ENCODE measurements at places on chromosomes 7 and 10.

GRCh38 chr7:45979275-45980180, 58.5 kb upstream of the IGFBP3 start:
- DNase-seq: no peak

GRCh38 chr7:29611941-29612544, 48.4 kb downstream of the PRR15 start:
- no peak for DNase-seq

DNA sequence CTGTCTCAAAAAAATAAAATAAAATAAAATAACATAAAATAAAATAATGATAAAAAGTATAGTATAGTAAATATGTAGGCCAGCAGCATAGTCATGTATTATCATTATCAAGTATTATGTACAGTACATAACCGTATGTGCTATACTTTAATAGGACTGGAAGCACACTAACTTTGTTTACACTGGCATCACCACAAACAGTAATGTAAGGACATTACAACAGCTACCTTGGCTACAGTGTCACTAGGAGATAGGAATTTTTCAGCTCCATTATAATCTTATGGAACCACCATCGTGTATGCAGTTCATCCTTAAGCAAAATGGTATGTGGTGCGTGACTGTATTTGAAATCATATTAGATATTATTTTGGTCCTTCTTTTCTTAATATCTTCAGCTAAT, 1163.5 kb upstream of the LRRTM3 start:
- DNase-seq: no peak

- DNase-seq: no peak
Measured at GRCh38 chr7:25310896-25311295, 82.6 kb upstream of the NPVF start.

- DNase-seq: peak; percentile 57
Measured at GRCh38 chr10:106795619-106796018, 368.9 kb downstream of the SORCS1 start.

- DNase-seq: no peak
Measured at GRCh38 chr10:33055625-33056024, 97.6 kb upstream of the ITGB1 start.

- no peak for DNase-seq
Measured at GRCh38 chr7:123845823-123846216, 851 bp downstream of the HYAL4 start.

- no peak for DNase-seq
Measured at GRCh38 chr7:28466885-28467284, 54.6 kb downstream of the CREB5 start.

DNA sequence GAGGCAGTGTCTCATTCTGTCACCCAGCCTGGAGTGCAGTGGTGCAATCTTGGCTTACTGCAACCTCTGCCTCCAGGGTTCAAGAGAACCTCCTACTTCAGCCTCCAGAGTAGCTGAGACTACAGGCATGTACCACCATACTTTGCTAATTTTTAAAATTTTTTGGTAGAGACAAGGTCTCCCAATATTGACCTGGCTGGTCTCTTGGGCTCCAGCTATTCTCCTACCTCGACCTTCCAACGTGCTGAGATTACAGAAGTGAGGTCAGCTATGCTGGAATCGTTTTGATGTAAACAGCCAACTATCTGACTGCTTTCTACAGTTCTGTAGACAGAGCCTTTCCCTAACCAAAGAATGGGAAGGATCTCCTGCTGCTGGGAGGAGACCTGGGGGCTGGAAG, 375.8 kb downstream of the GATA3 start:
- no peak for DNase-seq

DNA sequence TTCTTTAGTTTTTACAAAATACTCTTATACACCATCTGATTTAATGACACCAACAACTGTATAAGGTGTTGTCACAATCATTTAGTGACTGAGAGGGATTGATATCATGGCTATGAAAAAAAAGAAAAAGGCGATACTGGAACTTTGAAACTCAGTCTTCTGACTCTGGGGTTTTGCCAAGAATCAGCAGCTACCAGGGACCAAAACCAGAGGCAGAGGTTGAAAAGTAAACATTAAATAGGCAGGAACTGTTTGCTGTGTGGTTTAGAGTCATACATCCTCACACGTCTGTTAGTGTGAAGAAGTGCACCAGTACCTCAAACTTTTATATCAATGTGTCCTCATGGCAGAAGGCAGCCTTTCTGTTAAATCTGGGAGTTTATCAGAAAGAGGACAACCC, 19.9 kb upstream of the GGCT start:
- peak; percentile 21 for DNase-seq

- no peak for DNase-seq
Measured at GRCh38 chr7:21371360-21371759, 56.5 kb upstream of the SP4 start.

DNA sequence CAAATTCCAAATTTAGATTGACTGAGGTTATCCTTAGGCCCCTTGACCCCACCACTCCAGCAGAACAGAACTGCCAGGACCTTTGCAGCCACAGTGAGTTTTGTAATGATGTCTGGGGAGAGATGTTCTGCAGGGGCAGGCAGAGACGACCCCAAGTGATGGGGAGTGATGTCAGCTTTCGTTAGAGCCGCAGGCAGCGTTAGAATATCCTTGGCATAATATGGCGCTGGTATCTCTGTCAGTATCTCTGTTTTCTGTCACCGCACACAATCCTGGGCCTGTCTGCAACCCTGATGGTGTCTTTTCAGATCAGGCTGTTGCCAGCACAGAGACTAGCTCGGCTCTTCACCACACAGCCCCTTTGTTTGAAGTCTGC, 1083.6 kb downstream of the KCNMA1 start:
- DNase-seq: no peak

DNA sequence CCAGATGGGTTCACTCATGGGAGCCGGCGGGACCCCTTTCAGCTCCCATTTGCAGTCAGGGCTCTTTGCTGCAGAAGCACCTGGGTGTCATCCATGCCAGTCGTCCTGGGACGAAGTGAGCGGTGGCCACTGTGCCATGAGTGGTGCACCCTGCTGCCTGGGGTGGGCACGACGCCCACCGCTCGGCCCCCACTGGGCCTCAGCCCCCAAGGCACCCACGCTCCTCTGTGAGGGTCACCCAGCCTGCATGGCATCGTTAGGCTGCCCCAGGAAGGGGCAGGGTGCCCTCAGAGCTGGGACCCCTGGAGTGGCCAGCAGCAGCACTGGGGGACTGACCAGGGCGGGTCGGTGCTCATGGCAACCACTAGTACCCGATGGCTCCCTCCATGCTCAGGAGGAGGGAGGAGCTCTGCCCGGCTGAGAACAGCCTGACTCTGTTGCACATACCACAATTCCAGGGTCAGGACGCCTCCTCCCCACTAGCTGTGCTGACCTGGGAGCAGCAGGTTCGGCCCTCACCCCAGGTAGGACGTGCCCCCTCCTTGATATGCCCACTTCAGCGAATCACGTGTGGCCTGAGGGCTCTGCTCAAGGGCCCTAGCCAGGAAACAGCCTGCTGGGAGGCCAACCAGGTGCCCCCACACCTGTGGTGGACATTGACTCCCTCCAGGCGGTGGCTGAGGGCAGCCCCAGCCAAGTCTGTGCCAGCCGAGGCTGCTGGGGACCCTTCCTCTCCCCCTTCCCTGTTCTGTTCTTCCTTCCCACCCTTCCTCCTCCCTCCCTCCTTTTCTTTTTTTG, 28.5 kb upstream of the CFAP46 start:
- DNase-seq: no peak

- no peak for DNase-seq
Measured at GRCh38 chr7:144629011-144629410, 206.8 kb downstream of the TPK1 start.

GRCh38 chr7:39609113-39609934, 14.0 kb upstream of the RALA start:
- DNase-seq: no peak

- DNase-seq: no peak
Measured at GRCh38 chr7:74466196-74466813, 12.6 kb downstream of the GTF2IRD1 start.

DNA sequence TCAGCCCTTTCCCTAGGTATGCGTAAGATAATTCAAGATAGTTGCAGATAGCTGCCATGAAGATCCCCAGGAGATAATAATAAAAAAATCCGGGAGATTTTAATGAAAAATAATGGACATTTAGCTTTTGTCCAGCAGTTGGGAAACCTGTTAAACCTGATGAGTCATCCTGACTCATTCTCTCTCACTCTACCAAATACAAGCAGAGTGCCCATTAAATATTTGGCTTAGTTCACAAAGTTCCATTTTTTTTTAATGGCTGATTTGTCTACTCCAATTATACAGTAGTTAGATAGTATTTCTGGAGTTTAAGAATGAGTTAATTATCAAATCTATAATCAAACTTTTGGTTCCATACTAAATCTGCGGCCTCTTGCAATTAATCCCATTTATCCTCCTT, 2.1 kb upstream of the SHTN1 start:
- no peak for DNase-seq

GRCh38 chr7:109611656-109612055, 1042.0 kb downstream of the DNAJB9 start:
- DNase-seq: no peak

GRCh38 chr10:43760514-43760913, 111.8 kb upstream of the ZNF32 start:
- no peak for DNase-seq

DNA sequence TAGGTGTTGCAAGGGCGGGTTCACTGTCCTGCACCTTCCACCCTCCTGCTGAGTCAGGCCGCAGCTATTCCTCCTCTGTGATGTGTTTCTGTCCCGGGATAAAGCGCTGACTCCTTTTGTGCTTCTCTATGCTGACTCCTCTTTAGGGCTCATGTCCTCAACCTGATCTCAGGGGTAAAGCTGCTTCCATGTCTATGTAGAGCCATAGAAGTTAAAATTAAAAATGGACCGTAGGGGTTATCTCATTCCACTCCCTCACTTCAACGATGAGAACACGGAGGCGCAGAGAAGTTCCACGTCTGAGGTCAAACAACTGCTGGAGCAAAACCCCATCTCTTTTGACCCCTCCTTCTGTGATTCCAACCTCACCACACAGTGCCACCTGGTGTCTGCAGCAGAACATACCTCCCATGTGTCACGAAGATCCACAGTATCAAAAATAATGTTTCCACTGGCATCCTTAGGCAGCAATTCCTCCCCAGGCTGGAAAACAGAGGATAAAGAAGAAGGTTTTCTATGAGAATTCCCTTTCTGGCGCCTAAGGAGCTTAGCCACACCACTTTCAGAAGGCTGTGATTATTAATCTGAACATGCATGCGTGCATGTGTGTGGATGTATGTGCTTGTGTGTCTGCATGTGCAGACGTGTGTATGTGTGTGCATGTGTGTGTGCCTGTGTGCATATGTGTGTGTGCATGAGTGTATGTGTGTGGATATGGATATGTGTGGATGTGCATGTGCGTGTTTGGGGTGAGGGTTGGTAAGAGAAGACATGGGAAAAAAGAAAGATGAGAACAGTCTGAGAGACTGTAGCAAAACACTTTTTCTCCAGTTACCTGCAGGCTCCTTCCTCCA, 81.2 kb upstream of the UCN3 start:
- peak; percentile 61 for DNase-seq

DNA sequence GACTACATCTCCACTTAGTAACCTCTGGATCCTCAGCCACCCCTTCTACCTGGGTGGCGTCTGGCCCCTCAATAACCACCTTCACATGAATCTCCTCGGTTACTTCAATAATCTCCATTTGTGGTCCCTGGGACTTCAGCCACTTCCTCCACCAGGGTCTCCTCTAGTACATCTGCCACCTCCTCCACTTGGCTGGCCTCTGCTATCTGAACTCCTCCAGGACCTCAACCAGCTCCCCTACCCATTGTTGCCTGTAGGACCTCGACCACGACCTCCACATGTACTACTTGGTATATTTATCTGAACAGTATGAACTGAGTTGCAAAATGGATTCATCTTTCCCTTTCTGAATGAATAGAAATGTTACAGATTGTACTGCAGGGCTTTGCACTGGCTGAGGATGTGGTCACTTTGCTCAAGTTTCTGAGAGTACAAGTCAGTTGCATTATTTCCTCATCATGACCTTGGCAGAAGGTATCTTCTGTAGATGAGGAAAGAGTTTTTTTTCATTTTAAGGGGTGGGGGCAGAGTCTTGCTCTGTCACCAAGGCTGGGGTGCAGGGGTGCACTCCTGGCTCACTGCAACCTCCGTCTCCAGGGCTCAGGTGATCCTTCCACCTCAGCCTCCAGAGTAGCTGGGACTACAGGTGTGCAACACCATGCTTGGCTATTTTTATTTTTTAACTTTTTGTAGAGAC, 36.0 kb downstream of the MAT1A start:
- DNase-seq: no peak

GRCh38 chr7:110780712-110781111, 310.2 kb upstream of the LRRN3 start:
- DNase-seq: no peak

- DNase-seq: peak; percentile 74
Measured at GRCh38 chr7:131057015-131057793, 270.5 kb upstream of the MKLN1 start.

DNA sequence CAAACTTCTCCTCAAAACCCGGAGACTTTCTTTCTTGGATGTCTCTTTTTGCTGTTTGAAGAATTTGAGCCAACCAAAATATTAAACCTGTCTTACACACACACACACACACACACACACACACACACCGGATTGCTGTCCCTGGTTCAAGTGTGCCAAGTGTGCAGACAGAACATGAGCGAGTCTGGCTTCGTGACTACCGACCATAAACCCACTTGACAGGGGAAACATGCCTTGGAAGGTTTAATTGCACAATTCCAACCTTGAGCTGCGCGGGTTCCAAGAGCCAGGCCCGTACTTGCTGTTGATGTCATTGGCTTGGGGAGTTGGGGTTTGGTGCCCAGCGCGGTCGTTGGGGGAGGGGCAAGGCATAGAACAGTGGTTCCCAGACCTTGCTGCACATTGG, 1.7 kb downstream of the EGFR start:
- DNase-seq: no peak

DNA sequence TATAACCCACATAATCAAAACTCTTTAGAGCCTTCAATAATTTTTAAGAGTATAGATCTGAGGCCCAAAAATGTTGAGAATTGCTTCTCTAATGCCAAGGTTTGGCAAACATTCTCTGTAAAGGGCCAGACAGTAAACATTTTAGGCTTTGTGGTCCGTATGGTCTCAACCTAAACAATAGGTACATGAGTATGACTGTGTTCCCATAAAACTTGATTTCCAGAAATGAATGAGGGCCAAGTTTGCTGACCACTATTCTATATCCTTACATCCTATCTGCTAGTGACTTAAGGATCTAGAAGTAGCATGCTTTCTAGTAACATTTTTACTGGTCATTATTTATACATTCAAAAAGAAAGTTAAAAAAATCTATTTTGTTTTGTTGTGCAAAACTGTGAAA, 58.9 kb downstream of the MPP7 start:
- DNase-seq: no peak

DNA sequence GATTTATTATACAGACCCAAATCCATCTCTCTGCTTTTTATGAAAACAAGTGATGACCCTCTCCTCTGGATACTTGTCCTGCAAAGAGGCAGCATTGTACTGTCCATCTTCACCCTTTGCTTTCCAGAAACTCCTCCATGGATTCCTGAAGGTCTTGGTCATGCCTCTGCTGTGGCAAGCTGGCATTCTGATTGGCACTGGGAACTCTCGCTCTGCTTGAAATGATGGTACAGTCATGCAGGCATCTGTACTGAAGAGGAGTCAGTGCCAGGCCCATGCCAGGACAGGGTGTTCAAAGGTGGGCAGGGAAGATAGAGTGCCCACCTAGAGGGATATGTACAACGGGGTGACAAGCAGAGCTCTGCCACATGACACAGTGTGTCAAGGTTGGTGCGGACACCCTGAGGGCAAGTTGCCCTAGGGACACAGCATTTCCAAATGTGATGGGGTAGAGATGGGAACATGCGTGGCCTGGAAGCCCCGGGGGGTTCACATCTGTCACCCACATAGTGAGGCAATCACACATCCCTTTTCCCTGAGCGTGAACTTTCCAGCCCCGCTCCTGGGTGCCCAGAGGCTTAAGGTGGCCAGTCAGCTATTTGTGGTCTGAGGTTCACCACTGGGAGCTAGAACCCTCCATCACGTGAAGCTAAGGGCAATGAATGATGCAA, 235.7 kb upstream of the TCERG1L start:
- DNase-seq: no peak

Data from immature natural killer cell (primary cell).